Left renal pelvis (tissue), 4 donors: ENCODE measurements at places on chromosomes 2 and 18. TPM values are rescaled to one million over a fixed set of nuclear protein-coding genes. Genes with fewer than 3 reads are reported as not detected.

- no peak for DNase-seq
These were observed 41.7 kb downstream of the FRZB start for GRCh38 chr2:182824767-182825158.

DNA sequence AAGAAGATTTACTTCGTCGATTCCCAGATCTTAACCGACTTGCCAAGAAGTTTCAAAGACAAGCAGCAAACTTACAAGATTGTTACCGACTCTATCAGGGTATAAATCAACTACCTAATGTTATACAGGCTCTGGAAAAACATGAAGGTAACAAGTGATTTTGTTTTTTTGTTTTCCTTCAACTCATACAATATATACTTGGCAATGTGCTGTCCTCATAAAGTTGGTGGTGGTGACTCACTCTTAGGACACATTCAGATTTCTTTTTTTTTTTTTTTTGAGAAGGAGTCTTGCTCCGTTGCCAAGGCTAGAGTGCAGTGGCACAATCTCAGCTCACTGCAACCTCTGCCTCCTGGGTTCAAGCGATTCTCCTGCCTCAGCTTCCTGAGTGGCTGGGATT lies 26.8 kb downstream of the MSH2 start:
- DNase-seq = no peak

DNA sequence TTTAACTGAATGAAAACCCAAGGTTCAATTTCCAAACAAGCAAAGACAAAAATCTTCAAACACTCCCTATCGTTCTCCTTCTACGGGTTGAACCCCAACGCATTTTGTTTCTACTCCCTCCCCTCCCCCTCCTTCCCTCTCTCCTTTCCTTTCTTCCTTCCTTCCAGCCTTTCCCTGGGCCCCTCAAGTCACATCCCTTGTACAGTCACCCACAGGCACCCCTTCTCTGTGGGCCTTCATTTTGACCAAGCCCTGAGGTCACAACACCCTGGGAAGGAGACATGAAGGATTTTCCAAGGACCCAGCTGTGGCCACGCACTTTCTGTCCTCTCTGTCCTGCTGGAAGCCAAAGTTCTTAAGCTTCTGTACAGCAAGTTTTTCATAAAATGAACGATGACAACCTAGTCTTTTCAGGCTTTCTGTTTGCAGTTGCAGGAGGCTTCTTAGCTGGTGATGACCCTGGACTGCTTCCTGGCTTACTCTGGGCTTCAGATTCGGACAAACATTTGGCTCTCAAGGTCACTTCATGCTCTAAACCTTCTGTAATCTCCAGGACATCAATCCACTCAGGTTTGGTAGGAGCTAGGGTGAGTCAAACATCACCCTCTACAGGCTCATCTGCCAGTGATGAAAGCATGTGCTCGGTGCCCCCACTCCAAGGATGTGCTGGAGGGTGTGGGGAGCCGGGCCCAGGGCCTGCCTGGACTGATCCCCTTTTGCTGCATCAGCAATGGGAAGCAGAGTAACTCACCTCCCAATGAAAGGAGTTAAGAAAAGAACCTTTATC lies 25.5 kb downstream of the TMEM247 start:
- no peak for DNase-seq

DNA sequence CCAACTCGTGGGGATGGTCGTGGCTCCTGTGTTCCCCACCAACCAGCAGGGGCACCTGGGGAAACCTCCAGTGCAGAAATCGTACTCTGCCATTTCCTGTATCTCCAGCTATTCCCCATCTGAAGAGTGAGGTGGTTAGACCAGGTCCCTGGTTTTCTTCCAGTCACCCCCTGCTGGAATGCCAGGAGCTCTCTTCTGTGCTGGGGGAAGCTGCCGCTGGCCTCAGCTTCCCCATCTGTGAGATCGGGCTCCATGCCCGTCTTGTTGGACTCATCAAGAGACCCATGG lies 119.7 kb downstream of the INHBB start:
- DNase-seq = no peak

DNA sequence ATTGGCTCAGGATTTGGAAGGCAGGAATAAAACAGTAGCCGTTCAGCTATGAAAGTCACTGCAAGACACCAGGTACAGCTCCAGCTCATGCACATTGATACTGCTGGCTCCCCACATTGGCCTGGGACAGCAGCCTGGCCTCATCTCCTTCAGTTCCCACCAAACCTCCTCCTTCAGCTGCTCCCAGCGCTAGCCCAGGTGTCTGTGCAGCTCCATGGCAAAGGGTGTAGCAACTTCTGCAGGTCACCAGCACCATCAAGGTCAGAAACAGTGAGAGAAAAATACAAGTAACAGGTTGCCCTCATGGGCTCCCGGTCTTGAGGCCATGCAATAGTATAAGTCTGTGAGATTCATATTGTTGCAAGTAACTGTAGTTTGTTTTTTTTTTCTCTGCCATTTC lies 216.7 kb upstream of the CTAGE1 start:
- no peak for DNase-seq

The FBXO41 gene
- polyA plus RNA-seq = 1.1 TPM

The RGPD3 gene
- 0.47 TPM for polyA plus RNA-seq

The CRYBA2 gene
- not detected for polyA plus RNA-seq

DNA sequence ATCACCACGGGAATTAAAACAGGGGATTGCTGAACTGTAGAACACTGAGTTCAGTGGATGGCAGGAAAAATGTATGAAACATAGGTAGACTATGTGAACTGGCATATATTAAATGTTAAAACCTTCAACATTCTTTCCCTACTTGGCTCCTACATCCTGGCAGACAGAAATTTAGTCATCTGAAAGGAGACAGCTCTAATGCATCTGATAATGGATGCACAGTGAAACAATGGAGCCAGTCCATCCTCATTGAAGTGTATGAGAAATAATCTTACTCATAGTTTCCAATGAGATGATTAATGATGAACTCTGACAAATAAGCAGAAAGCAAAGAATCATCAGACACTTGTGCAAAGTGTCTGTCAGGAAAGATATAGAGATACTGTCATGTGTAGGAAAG lies 1629.7 kb upstream of the TMEFF2 start:
- DNase-seq = no peak

The CRACDL gene
- polyA plus RNA-seq = 1.5 TPM

- DNase-seq = no peak
These were observed 185.5 kb downstream of the SEPTIN10 start for GRCh38 chr2:109428281-109428680.

The ABCG5 gene
- polyA plus RNA-seq = 0.11 TPM

The PLB1 gene
- polyA plus RNA-seq = 3.9 TPM

- DNase-seq = no peak
These were observed 277.6 kb downstream of the EXOC6B start for GRCh38 chr2:72548081-72548764.

The NLRC4 gene
- polyA plus RNA-seq = 1.4 TPM

The TYMS gene
- 116 TPM for polyA plus RNA-seq

The STPG4 gene
- polyA plus RNA-seq = not detected

GRCh38 chr2:168793596-168793995 lies 8.8 kb upstream of the NOSTRIN start:
- DNase-seq = no peak

- DNase-seq = no peak
These were observed 89.3 kb upstream of the NCKAP5 start for GRCh38 chr2:133657591-133657990.

- DNase-seq = no peak
These were observed 35.4 kb upstream of the ZNF532 start for GRCh38 chr18:58829263-58829662.

The VSNL1 gene
- 4.4 TPM for polyA plus RNA-seq

DNA sequence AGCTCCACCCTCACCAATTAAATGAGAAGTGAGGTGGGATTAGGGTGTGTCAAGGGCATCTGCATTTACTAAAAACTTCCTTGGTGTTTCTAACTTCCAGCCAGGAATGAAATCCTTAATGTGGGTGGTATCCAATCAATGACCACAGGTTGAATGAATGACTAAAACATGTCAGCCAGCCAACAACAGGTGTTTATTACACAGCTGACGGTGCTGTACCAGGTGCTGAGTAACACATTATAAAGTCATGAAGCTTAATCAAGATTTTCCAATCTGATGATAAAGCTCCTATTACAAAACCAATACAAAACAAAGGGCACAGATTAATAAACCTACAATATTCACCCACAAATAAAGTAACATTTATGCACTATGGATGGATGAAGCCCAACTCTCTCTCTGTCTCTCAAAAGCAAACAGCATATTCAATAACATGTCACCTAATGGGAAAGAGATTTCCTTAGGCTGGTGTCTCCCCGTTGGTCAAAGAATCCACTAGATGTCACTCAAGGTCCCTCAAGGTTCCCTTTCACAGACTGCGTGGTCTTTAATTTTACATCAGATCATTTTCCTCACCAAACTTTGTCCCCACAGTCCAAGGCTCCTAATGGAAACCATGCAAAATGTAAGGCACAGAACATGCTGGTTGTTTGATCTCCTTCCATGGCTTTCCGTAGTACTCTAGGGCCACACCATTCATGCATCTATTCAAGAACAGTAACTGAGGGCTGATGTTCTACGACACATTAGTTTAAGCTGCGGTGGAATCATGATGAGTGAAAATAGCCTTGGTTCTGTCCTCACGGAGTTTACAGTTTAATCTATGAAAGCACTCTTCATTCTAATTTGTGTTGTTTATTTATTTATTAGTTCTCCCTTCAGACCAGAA lies 6.4 kb upstream of the PTPN4 start:
- no peak for DNase-seq

The DSG1 gene
- 0.09 TPM for polyA plus RNA-seq

DNA sequence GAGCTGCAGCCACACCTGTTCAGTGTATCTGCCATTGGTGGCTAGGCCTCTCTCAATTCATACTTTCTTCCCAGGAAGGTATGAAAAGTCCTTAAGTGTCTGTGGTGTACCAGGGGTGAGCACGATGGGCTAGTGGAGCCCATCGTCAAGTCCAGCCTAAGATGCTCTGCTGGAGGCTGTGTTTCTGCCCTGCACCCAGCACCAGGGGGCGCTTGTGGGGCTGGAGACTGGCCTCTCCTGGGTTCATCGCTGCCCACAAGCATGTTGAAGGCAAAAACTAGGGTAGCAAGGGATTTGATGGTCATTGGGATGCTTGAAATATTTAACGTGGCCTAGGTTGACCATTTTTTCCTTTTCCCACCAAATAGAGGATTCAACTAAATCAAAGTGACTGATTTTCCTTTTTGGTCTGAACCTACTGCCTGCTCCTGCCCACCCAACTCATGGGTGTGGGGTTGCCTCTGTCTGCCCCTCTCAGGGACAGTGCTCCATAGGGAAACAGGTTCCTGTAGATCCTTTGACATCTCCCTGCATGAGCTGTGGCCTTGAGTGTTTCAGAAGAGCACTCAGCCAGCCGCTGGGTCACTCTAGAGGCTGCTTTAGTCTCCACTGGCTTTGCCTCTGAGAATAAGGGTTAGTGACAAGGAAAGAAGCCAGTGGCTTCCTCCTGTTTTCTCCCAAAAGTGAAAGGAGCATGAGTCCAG lies 59.0 kb downstream of the TPGS2 start:
- no peak for DNase-seq

DNA sequence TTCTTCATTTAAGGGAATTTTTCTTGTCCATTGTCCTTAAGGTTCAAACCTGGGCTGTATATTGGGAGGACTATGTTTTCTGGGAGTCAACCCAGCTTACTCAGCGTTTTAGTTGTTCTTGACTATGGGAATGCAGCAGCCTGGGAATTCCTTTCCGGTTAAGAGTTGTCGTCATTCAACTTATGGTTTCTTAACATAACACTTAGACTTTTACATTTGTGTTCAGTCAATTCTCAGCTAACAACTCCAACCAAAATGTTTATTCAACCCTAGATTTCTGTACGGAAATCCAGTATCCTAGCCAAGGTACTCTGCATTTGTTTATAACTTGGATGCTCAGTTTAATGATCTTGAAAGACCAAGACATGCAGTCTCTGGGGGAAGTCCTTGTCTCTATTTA lies 960.9 kb downstream of the CBLN2 start:
- DNase-seq = no peak

The PIEZO2 gene
- 30.7 TPM for polyA plus RNA-seq

The PLEKHH2 gene
- 29.5 TPM for polyA plus RNA-seq

GRCh38 chr2:43033466-43034241 lies 192.8 kb downstream of the ZFP36L2 start:
- no peak for DNase-seq

GRCh38 chr2:233976087-233976486 lies 58.9 kb downstream of the TRPM8 start:
- no peak for DNase-seq

GRCh38 chr2:104582471-104582870 lies 271.4 kb upstream of the POU3F3 start:
- DNase-seq = no peak

DNA sequence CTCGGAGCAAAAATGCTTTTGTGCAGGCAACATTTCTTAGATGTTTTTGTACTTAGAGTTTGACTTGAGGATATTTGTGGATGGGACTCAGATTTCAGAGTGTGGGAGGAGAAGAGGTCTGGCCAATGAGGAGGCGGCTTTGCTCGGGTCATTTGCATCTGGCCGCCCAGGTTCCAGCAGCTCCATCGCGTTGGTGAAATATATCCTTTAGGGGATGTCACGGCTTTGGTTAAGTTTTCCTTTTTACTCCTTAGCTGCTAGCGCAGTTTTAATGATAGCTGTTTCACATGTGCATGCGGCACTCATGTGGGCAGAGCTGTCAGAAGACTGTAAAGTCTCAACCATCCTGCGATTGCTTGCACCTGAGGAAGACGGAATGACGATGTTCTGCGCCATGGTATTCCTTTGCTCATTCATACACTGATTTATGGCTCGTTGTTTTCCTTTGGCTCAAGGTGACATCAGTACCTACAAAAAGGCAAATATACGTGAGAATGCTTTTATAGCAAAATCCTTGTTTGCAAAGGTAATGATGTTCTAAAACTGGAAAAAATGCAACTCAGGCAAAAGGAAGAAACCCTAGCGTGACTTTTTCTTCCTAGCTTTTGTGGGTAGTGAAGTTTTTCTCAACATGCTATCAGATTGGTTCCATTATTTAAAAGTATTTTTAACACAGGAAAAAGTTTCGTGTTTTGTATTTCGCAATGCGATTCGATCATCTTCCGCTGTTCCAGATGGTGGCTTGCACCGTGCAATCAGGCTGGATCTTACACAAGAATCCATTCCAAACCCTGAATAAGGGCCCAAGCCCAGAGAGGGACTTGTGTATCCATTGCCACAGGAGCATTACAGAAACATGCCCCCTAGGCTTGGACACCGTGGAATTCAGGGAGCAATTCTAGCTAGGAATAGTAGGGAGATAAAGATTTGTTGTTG lies 70.5 kb upstream of the ZNF516 start:
- peak; percentile 80 for DNase-seq

DNA sequence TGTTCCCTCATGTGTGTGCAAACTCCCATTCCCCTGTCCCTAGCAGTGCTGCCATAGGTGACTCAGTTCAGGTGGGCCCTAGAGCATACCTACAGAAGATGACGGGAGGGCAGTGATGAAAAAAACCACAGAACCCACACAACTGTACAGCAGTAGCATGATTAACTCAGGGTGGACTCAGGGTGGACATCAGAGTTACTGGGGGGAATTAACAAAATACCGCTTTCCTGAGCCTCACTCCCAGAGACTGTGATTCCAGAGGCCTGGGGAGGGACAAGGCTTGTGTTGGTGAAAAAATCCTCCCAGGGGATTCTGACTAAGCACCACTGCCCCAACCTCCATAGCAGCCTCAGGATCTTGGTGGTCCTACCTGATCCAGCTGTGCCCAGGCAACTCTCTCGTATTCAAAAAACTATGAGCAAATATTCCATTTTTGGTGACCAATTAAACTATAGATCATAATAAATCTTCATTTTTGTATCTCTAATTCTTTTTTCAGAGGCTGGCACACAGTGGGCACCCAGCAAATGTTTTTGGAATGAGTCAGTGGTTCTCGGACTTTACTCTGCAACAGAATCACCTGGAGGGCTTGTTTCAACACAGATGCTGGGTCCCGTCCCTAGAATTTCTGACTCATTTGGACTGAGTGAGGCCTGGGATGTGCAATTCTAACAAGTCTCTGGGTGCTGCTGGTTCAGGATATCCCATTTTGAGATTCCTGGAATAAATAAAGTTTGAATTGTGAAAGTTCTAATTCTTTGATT lies 84.1 kb upstream of the NABP1 start:
- DNase-seq = no peak
